ENCODE measurements at places on chromosomes 3 and 15.

DNA sequence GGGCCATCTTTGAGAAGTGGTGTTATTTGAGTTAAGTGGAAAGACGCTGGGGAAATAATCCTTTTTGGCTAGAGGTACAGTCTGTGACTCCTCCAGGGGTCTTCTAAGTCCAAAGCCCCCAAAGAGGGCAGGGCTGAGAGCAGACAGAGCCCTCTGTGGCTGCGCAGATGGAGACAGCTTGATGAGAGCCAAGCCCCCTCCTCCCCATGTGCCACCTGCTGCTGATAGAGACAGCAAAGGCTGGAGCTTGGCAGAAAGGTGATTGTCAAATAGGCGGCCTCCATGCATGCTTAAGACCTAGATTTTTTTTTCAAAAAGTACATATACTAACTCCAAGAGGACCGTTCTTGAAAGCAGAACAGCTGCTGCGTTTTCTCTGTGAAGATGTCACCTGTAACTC lies 72.4 kb downstream of the CRYGS start:
- no peak for DNase-seq

- DNase-seq, result no peak
Observed at GRCh38 chr3:194638991-194639605, 5.9 kb upstream of the TMEM44 start.

DNA sequence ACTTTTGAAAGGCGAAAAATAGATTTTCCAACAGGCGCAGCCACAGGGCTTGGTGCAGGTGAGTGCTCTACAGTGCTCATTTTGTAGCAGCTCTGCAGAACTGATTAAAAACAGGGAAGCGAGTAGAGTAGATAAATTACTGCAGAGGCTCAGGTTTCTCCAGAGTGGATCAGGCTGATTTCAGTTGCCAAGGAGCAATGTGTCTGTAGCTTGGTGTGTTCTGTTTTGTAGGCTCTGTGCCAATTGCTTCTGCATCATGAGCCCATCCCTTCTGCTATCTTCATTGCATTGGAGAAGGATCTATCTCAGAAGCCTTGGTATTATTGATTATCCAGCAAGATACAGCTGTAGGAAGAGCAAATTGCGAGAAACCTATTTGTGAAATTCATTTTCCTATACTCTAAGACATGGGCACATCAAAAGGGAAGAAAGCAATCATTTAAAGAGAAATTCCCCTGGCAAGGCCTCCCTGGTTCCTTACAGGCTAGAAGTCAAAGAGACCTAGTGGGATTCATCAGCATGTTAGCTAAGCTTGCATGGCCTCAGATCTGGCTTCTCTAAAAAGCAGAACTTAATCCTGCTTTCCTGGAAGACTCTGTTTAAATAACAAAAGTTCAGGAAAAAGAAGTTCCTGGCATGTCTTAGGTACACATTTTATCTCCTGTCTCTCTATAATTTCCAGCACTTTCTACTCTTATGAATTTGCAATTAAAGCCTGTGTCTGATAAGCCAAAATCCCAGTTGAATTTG lies 432.4 kb upstream of the ATP10A start:
- peak; percentile 1 for DNase-seq

GRCh38 chr3:49704629-49705028 lies 14.9 kb downstream of the AMIGO3 start:
- DNase-seq, result no peak

DNA sequence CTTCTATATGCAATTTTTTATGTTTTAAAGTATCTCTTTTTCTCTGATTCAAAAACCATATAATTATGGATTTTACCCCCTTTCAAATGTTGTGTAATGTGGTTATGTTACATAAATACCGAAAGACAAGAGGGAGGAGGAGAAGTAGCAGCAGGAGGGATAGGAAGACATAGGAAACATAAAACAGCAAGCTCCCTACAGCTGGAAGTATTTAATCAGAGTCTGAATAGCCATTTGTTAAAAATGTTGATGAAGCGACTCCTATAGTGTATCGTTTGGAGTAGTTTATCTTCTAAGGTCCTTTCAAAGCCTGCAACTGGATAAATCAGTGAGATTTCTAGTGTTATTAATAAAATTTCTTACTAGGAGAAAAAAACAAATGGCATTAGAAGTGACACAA lies 598.1 kb upstream of the GOLIM4 start:
- no peak for DNase-seq
